CD4-positive, alpha-beta T cell treated with Interleukin-4 for 1 hour (primary cell): ENCODE measurements at places on chromosomes 11 and 22.

DNA sequence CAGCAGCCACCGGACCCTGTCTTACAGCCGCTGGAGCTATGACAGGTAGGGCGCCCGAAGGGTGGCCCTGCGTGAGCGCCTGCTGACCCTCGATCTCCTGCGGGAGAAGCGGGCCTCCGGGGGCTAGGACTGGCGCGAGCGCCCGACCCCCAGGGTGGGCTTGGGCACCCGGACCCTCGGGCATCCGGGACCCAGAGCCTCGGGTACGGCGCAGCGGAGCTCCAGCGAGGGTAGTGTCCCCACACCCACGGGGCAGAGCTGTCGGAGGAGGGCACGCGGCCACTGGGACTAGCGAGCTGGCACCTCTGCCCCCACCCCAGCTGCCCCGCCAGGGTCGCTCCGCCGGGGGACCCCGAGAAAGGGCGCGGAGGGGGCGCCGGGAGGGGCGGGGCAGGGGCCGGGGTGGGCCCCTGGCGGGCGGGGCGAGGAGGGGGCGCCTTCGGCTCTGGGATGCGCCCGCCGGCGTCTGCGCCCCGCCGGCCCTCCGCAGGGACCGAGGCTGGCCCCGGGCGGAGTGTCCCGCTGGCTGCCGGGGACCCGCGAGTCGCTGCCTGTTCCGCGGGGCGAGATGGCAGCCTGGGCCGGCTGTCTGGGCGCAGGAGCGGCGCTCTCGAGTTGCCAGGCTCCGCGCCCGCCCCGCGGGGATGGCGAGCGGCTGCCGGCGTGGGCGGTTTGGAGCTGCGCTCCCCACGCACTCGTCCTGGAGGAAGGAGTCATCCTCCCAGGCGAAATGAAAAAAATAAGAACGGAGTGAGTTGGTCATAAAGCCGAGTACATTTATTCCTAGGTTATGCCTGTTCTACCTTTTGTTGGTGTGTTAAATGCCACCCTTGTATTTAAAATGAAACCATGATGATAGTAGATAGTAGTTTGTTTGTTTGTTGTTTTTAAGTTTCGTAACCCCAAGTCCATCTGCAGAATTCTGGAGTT is 32.4 kb downstream of the EIF3F start:
- peak; percentile 16 for DNase-seq

GRCh38 chr22:38348751-38349496 is 31.7 kb upstream of the CSNK1E start:
- no peak for DNase-seq

DNA sequence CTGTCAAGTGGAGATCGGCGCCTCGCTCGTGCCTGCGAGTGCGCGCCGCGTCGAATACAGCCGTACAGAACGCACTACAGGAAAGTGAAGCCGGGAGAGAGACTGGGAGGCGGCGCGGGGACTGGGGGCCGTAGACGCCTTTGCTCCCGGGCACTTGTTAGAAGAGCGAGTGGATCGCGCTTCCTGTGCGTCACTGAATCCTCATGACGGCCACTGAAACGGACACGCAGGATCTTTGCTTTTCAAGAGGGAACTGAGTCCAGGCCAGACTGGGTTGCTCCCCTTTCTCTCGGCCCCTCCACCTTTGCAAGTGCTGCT is 314 bp downstream of the RIC8A start:
- no peak for DNase-seq

GRCh38 chr11:67090717-67091116 is 28.3 kb upstream of the KDM2A start:
- no peak for DNase-seq

DNA sequence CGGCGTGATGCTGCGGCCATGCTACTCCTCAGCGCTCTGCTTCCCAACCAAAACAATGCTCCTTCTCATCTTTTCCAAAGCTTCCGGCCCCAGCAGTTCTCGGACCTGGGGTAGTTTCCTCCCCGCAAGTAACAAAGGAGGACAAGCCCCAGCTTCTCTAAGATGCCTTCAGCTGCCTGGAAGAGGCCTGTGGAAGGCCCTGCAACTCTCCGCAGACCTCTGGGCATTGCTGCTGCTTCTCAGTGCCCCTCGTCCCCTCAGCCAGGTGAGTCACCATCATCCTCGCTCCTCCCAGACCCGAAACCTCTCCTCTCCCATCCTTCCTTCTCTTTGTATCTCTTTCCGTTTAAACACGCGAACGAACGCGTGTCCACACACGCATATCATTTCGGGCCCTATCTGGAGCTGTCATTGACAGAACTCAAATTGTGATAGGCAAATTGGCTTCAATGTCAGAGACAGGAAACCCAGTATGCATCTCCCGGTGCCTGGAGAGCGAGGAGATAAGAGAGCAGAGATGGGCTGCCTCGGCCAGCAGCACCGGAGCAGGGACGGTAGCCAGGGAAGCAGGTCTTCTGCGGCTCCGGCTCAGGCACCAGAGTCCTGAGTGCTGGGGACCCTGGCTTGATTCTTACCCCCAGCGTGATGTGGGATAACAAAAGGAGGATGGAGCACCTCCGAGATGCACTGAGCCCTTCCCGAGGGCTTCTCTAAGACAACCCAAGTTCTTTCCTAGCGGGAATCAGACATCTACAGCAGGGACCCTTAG is 22.0 kb upstream of the JAM3 start:
- no peak for DNase-seq

DNA sequence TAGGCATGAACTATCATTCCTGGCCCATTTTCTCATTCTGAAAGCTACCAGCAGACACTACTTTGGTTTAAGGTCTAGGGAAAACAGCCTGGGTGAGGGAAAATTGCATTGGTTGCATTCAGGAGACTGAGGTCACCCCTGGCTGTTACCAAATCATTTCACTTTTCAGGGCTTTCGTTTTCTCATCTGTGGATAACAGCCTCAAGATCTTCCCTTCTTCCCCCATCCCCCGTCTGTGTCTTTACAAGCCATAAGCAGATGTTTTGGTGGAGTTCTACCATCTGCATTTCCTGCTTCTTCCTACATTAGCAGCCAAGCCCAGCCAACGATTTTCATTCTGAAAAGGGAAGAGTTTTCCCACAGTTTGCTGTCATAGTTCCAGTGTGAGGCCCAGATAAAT is 130.4 kb downstream of the HIPK3 start:
- DNase-seq: no peak

- no peak for DNase-seq
These were observed 61.3 kb downstream of the RTL6 start for GRCh38 chr22:44436736-44437135.

DNA sequence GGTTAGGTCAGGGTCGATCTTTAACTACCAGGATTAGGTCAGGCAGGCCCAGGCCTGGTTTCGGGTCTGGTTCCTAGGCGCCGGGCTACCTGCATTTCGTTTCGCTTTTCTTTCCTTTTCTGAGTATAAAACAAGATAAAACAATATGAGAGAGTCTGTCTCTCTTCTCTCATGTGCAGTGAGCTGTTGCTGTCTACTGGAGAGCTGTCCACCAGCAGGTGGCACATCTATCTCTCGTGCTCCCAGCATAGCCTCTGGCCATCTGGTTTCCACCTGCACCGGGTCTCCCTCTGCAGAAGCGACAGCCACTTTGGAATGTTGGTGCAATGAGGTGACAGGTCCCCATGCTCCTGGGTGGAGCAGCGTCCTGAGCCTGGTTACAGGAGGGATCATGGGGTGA is 27.6 kb downstream of the RIBC2 start:
- peak; percentile 18 for DNase-seq

GRCh38 chr11:132464003-132464342 is 1068.3 kb downstream of the OPCML start:
- DNase-seq: no peak

GRCh38 chr22:36222887-36223450 is 16.4 kb downstream of the APOL2 start:
- no peak for DNase-seq

- no peak for DNase-seq
These were observed 36.4 kb downstream of the KCNQ1 start for GRCh38 chr11:2481253-2481652.

- no peak for DNase-seq
These were observed 20.5 kb upstream of the EFCAB6 start for GRCh38 chr22:43832393-43833265.

DNA sequence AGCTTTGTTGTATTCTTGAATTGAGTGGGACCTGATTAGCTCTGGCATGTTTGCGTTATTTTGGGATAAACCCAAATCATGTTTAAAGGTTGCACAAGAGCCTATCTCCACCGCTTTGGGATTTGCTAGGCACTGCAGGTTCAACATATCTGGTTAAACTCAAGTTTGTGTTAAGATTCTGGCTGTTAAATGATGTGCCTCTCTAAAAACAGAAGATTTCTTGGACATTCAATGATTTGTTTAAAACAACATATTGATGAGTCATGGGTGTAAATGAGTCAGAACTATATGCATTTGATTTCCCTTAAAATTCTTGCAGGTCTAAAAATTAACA is 67.4 kb downstream of the AMOTL1 start:
- DNase-seq: no peak

DNA sequence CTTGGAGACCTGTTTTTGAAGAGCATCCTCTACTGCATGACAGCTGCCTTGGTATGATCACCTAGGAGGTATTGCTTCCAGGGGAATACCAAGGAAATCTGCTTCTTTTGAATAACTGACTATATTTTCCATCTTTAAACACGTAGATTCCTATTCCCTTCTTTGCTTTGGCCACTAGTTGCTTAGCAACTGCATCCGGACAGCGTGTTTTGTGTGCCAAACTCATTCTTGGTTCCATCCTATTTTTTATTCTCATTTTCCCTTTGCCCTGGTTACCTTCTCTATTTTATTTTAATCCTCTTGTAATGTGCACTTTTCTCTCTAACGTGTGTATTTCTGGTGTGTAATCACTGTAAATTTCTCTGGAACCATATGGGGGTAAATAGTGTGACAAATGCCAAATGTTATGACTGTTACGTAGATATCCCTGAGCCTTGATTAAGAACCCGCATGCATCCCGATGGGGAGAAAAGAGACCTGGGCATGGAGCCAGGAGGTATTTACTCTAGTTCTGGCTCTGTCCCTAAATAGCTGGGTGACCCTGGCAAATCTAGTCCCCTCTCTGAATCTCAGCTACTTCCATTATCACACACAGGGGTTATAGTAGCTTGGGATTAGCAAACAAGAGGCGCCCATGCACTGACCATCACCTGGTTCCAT is 241.7 kb downstream of the MIAT start:
- no peak for DNase-seq

DNA sequence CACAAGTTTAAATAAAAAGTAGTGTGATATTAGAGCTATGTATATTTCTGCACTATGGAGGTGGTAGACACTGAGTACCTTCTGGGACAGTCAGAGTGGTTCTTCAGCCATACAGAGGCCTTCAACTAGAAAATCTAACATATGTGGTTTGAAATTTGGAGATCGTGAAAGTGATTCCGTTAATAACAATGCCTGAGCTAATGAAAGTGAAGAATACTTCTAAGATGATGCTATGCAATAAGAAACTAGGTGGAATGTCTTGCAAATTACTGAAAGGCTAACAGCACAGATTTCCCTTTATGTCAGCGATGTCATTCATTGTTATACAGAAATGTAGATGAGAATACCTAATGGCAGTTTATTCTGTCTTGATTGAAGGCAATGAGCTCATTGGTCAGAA is 1984.7 kb upstream of the RAG2 start:
- DNase-seq: no peak
